Activated CD4-positive, alpha-beta T cell treated with anti-CD3 and anti-CD28 coated beads for 36 hours (primary cell): ENCODE measurements at places on chromosomes 1 and 21. TPM values are rescaled to one million over a fixed set of nuclear protein-coding genes. Genes with fewer than 3 reads are reported as not detected.

Gene SAMD13
- 1.0 TPM for total RNA-seq

DNA sequence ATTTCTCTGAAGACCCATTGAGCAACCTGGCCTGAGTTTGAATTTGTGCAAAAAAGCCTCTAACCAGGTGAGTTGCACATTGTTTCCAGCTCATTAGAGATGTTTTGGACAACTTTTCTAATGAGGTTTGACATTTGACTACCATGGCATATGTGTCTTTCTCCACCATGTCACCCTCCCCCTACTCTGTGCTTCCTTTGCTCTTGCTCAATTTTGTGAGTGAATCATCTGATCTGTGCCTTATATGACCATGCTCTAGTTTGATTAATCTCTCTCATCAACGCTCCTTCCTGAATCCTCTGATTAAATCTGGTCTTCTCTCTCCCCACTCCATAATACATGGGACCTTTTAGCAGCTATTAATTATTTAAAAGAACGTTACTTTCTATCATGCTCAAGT, 144.8 kb upstream of the SAMSN1 start:
- peaks cover 28% of the 10 kb centered on the region for H3K4me1 ChIP-seq
- no peak overlapping the region for H3K27ac ChIP-seq
- DNase-seq = peak; percentile 20
- H3K4me3 ChIP-seq = no peak overlapping the region
- no peaks in the 10 kb centered on the region for H3K27me3 ChIP-seq

DNA sequence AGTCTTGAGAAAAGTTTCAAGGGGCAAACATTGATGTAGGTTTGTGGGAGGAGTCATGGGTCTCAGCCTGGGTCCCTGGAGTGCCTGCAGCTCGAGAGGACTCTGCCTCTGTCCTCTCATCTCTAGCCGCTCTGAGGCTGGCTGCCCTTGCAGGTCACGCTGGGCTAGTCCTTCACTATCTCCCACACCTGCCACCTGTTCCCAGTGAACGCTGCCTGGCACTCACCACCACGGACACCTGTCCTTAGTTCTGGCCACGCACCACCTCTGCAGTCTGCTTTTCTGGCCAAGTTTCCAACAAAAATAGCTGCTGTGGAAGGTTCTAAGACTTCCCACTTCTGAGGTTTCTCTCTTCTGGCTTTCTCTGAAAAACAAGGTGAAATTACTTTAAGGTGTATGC, 52.5 kb downstream of the SH3BGR start:
- no peaks in the 10 kb centered on the region for H3K27me3 ChIP-seq
- no peak overlapping the region for H3K4me3 ChIP-seq
- no peaks in the 10 kb centered on the region for H3K4me1 ChIP-seq
- no peaks in the 10 kb centered on the region for H3K36me3 ChIP-seq
- no peak overlapping the region for H3K27ac ChIP-seq
- DNase-seq = no peak

DNA sequence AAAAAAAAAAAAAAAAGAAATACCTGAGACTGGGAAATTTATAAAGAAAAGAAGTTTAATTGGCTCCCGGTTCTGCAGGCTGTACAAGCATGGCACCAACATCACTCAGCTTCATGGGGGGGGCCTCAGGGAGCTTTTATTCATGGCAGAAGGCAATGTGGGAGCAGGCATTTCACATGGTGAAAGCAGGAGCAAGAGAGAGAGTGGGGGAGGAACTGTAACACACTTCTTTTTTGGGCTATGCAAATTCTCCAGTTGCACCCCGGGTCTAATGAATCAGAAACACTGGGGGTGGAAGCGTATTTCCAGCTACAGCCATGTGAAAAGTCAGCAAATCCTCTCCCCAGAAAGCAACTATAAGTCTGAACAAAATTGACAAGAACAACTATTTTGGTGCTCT, 11.8 kb upstream of the SOD1 start:
- DNase-seq = no peak
- H3K4me3 ChIP-seq = no peak overlapping the region
- H3K27me3 ChIP-seq = peaks cover 1% of the 10 kb centered on the region
- no peaks in the 10 kb centered on the region for H3K4me1 ChIP-seq
- H3K27ac ChIP-seq = no peak overlapping the region

DNA sequence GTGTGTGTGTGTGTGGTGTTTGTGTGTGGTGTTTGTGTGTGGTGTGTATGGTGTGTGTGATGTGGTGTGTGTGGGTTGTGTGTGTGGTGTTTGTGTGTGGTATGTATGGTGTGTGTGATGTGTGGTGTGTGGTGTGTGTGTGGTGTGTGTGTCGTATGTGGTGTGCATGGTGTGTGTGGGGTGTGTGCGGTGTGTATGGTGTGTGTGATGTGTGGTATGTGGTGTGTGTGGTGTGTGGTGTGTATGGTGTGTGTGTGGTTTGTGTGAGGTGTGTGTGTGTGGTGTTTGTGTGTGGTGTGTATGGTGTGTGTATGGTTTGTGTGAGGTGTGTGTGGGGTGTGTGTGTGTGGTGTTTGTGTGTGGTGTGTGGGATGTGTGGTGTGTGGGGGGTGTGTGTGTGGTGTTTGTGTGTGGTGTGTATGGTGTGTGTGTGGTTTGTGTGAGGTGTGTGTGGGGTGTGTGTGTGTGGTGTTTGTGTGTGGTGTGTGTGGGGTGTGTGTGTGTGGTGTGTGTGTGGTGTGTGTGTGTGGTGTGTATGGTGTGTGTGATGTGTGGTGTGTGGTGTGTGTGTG, 106.2 kb upstream of the ADAR start:
- H3K27me3 ChIP-seq = no peaks in the 10 kb centered on the region
- H3K36me3 ChIP-seq = no peaks in the 10 kb centered on the region
- H3K27ac ChIP-seq = no peak overlapping the region
- no peak overlapping the region for H3K4me3 ChIP-seq

Gene GRIK1
- total RNA-seq = not detected

GRCh38 chr21:36980280-36981048, 14.0 kb upstream of the HLCS start:
- H3K4me3 ChIP-seq = peak overlapping the region; percentile 59
- peak overlapping the region; percentile 72 for H3K27ac ChIP-seq
- no peaks in the 10 kb centered on the region for H3K36me3 ChIP-seq
- DNase-seq = peak; percentile 30

- H3K4me3 ChIP-seq = no peak overlapping the region
- no peak overlapping the region for H3K27ac ChIP-seq
- H3K27me3 ChIP-seq = no peaks in the 10 kb centered on the region
- no peak for DNase-seq
- peaks cover 27% of the 10 kb centered on the region for H3K36me3 ChIP-seq
Measured at GRCh38 chr21:46393941-46394594, 64.6 kb upstream of the DIP2A start.

DNA sequence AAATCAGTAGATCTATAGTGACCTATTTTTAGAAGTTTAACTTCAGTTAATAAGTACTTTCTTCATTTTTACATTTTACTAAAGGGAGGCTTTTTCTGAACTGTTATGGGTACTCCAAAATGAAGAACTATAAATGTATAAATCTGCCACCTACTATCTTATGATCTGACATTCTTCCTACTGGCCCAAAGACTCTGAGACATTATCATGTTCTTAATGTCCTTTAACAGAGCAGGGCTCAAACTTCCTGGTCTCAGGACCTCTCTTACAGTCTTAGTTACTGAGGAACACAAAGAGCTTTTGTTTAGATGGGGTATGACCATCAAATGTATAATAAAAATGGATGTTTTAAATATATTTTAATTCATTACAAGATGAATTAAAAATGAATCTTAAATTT, 8.9 kb downstream of the TRIM33 start:
- peaks cover 61% of the 10 kb centered on the region for H3K4me1 ChIP-seq
- no peak overlapping the region for H3K27ac ChIP-seq
- DNase-seq = no peak
- H3K27me3 ChIP-seq = no peaks in the 10 kb centered on the region
- no peak overlapping the region for H3K4me3 ChIP-seq
- H3K36me3 ChIP-seq = peaks cover 27% of the 10 kb centered on the region

DNA sequence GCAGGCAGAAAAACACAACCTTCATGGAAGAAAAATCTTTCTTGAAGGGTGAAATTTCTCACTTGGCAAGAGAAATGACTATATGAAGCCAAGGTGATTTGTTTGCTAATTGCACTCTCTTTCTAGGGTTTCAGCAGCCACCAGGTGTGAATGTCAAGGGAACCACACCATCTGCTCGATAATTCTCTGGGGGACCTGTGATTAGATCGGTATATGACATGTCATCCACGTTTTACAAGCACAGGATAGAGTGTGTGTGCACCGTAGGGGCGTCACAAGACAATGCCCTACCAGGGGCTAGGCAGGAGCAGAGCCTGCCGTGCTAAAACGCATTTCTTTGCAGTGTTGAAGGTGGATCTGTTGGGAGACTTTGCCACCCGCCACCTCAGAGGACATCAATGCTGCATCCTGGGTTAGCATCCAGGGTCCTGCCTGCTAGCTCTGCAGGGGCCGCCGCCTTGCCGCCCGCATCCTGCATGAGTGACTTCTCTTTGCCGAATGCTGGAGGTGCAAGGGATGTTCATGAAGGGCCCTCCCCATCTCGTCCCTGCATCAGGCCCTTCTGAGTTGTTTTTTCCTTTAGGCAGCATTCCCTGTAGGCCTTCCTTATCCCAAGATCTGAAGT, 37.8 kb upstream of the CCSAP start:
- no peak overlapping the region for H3K4me3 ChIP-seq
- no peaks in the 10 kb centered on the region for H3K4me1 ChIP-seq
- no peak overlapping the region for H3K27ac ChIP-seq
- H3K27me3 ChIP-seq = peaks cover 3% of the 10 kb centered on the region
- no peaks in the 10 kb centered on the region for H3K36me3 ChIP-seq

Gene ZNF648
- total RNA-seq = not detected
